ENCODE measurements at places on chromosomes 16 and 17.

DNA sequence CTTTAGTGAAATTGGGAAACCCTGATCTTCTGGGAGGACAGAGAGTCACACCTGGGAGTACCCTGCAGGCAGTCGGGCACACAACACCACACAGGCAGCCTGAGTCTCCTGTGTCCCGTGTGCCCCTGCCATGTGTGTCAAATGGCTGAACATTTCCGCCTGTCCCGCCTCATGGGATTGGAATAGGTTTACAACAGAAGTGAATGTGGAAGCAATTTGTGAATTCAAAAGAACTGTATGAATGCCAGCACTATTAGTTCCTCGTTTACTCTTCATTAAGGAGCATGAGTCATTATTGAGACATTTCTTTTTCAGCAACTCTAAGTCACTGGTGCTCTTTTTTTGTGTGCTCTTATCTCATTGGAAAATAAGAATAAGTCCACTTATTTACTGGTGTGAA, 226.5 kb downstream of the PMP22 start:
- no peak for DNase-seq

DNA sequence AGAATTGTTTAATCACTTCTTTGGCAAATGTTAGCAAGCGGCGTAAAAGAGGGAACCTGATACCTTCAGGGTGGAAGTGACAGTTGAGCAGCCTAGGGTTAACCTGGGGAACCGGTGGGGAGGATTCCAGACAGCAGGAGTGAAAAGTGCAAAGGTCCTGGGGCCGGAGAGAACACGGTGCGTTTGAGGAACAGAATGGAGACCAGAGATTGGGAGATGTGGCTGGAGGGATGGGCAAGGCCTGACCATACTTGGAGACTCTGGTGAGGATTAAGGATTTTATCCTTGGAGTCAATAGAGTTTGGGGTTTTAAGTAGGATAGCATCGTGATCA, 2.3 kb upstream of the ZNF500 start:
- no peak for DNase-seq

DNA sequence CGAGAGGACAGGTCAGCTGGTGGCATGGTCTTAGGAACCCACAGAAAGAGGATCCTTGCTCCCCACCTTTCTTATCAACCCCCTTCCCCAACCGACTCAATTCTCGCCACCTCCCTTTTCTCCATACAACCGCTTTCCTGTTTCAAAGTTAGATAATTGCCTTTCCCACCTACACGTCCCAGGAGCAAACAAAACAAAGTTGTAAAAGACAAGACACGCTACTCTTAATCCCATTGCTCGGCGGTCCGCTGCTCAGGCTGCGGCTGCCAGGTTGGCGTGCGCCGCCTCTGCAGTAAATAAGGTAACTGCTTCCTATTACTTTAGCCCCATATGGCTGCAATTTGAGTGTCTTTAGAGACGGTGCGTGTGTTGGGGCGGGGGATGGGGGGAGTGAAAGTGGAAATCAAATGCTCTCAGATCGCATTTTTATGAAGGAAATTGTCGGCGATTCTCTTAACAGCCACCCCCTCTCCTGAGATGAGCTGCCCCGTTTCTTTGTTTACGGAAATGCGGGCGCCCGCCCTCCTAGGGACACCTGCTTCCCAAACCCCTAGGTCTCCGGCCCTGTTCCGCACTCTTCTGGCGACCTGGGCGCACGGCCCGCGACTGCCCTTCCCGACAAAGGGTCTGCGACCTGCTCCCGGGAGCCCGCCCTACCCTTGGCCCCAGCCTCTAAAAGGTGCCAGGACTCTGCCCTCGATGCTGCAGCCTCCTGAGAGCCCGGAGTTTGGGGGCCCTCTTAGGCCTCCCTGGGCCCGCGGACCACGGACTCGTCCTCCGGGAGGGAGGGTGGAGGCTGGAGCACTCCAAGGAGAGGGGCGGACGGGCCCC, 3.7 kb upstream of the CBX8 start:
- no peak for DNase-seq

GRCh38 chr16:57019746-57020145, 30.4 kb downstream of the NLRC5 start:
- no peak for DNase-seq

GRCh38 chr17:6047966-6048365, 22.2 kb upstream of the WSCD1 start:
- DNase-seq: no peak

DNA sequence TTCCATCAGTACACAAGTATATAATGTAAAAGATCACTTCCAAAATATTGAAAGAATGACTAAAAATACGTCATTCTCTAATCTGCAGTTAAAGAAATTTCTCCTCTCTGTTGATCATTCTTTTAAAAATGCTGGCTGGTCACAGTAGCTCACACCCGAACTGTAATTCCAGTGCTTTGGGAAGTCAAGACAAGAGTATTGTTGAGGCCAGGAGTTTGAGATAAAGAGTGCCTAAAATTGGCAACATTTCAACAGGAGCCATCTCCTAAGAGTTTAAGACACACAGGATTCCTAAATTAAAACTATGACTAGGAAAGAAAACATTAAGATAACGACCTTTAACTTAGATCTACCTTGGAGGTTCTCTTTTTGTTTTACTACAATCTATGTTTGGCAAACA, 4.5 kb upstream of the USP32 start:
- no peak for DNase-seq

- DNase-seq: peak; percentile 73
Measured at GRCh38 chr16:9447195-9447551, 355.7 kb downstream of the HAPSTR1 start.

- DNase-seq: no peak
Measured at GRCh38 chr16:27427538-27427937, 25.6 kb downstream of the IL21R start.

GRCh38 chr16:49490321-49490705, 116.7 kb downstream of the C16orf78 start:
- DNase-seq: no peak

DNA sequence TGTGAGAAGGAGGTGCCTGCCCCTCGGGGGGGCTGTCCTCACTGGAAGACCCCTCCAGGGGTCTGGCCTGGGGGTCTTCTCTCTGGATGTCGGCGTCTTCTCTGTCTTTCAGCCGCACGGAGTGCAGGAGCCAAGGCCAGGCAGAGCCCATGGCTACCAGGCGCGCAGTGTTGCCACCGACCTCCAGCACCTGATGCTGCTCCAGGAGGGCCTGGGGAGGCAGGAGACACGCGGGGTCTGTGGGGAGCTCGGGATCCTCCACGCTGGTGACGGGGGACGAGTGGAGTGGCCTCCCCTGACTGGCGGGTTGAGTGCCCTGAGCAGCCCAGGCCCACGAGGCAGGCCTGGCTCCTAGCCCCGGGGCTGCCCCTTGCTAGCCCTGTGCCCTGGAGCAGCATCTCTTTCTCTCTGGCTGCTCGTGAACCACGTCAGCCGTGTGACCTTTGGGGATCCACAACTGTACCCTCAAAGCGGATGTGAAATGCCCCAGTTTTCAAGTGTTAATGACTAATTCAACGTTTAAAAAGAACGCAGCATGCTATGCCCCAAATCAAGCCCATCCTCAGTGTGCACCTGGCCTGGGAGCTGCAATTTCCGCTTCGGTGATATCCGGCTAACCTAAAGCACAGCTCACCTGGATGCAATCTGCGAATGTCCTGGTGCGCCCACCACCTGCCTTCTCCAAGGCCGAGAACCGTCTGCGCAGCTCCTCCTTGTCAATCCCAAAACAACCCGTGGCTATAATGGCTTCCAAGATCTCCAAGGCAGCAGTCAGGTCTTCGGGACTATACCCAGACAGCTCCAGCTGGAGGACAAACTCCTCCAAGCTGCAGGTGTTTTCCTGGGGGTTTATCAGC, 62.9 kb downstream of the IL21R start:
- no peak for DNase-seq

- no peak for DNase-seq
Measured at GRCh38 chr17:10776381-10776780, 27.5 kb downstream of the TMEM238L start.

DNA sequence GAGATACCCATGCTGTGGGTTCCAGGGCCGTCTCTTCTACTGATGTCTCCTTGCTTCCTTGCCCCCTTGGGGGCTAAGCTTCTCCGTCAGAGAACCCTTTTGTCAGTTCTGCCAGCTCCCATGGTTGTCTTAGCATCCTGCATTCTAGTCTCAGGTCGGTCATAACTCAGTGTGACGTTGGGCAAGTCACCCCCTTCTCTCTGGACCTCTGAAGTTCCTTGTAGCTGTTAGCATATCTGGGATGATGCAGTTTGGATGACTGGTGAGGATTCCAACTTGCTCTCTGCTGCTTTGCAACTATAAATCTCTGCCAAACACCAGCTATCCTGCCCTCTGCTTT, 8.9 kb upstream of the MYL4 start:
- no peak for DNase-seq

DNA sequence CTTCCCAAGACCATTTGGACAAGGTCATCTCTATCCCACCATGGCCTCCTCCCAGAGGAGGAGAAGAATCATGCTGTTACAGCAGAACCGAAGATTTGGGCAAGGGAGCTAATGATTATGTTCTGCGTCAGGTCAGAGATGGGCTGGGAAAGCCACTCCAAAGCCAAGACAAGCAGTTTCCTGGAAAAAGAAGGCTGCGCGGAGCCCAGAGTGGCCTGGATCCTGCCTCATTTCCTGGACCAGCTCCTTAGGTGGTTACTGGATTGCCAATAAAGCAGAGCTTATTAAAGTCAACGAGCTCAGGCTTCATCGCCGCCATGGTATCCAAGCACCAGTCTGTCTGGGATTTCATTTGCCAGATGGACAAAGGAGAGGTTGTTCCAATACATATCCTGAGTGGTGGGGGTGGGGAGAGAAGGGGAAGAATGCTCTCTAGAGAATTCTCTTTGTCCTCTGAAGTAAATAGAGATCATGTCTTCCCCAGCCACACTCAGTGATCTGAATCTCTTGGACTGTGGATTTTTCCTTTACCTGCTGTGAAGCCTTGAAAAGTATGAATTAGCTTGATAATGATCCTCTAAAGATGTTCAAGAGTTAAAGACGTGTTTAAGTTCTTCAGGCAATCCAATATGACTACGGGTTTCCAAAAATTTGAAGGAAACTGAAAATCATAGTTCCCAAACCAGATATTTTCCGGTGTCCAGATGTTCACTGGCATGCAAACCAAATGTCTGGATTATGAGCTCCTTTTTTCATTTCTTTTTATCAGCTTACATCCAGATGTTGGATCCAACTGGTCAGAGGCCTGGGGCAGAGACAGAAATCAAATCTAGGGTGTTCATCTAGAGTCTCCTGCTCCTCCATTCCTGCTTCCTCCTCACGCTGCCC, 17.7 kb downstream of the PRAC1 start:
- no peak for DNase-seq

DNA sequence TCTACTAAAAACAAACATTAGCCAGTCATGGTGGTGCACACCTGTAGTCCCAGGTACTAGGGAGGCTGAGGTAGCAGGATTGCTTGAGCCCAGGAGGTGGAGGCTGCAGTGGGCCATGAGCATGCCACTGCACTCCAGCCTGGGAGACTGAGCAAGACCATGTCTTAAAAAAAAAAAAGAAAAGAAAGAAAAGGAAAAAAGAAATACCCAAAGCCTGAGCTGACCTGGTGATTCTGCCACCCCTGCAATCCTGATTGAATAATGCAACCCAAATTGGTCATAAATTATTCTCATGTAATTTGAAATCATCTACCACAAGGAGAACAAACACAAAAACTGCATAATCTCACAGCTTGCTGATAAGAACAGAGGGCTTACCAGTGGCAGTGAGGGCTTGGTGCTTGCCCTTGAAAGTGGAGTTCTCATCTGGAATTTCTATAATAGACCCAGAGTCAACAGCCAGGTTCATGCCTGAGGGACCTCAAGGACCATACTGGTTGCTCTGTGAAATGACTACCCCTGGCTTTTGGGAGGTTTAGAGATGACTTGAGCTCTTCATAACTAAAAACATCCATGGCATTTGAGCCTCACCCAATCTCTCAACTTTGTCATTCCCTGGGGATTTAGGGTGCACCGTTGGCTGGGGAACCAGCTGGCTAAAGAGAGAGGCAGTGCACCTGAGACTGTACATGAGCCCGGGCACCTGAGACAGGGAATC, 35.4 kb upstream of the TMC5 start:
- DNase-seq: no peak

- peak; percentile 18 for DNase-seq
Measured at GRCh38 chr16:2516391-2517240, 2.9 kb downstream of the ATP6V0C start.
